ENCODE measurements at places on chromosomes 3 and 15. TPM values are rescaled to one million over a fixed set of nuclear protein-coding genes. Genes with fewer than 3 reads are reported as not detected.

GOLGA6L2 gene
- not detected for total RNA-seq

CEP19 gene
- 3.1 TPM for total RNA-seq

DNA sequence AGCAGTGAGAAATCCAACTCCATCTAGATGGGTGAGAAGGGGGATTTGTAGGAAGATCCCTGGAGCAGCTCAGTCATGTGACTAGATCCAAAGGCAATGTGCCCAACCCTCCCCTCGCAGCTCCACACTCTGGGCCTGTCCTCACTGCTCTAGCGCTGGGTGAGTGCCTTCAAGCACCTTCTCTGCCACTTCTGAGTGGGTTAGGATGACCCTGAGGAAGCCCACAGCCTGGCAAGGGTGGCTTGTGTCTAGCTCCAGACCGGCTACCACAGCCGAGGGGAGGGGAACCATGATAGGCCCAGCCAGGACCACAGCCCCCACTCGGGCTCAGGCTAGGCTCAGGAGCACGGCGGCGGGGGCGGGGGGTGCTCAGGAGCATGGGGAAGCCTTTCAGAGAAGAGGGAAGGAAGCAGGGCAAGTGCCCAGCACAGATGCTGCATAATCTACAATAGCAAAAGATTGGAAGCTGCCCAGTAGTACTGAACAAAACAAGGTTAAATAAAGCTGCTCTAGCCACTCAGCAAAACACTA is 1.7 kb downstream of the SPATA12 start:
- no peak overlapping the region for H3K27ac ChIP-seq
- H3K27me3 ChIP-seq = no peaks in the 10 kb centered on the region
- H3K4me3 ChIP-seq = no peak overlapping the region
- peak; percentile 43 for DNase-seq
- peaks cover 50% of the 10 kb centered on the region for H3K4me1 ChIP-seq

MSL2 gene
- 25.8 TPM for total RNA-seq

ECT2 gene
- 23.1 TPM for total RNA-seq

GRK7 gene
- total RNA-seq = not detected

GRCh38 chr3:114893361-114893760 is 253.7 kb downstream of the ZBTB20 start:
- DNase-seq = no peak
- H3K27me3 ChIP-seq = no peaks in the 10 kb centered on the region
- H3K36me3 ChIP-seq = no peaks in the 10 kb centered on the region
- no peak overlapping the region for H3K27ac ChIP-seq

DUOXA1 gene
- total RNA-seq = 96.7 TPM

MORC1 gene
- not detected for total RNA-seq
